ENCODE measurements at places on chromosomes 7 and 10.

DNA sequence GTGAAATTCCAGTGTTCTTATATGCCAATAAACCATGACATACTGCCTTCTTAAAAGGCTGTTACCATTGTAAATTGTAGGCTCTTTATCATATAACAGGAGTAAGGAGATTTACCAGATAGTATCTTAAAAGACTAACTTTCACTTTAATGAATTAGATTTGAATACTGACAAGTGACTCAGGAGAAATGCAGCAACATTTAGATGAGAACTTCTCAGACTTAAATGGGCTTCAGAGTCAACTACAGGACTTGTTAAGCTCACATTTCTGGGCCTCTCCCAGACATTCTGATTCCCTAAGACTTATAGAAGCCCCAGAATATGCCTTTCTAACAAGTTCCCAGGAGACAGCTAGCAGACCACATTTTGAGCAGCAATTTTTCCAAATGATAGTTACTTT lies 466.3 kb downstream of the ARL4A start:
- no peak for DNase-seq

DNA sequence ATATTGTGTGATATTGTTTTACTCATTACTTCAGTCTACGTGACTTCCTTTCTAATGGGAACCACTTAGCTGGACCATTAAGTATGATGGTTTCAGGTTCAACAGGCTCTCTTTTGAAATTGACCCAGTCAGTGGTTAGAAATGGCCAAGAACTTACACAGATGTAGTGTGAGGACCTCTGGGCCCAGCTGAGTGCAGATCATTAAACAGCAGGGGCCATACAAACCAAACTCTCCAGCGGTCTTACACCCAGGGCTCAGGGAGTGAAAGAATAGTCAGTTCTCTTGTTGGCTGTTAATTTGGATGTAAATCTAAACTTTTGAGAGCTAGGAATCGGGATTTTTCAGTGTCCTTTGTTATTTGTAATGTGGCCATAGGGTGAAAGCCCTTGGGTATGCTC lies 107.3 kb downstream of the CELF2 start:
- DNase-seq: no peak

DNA sequence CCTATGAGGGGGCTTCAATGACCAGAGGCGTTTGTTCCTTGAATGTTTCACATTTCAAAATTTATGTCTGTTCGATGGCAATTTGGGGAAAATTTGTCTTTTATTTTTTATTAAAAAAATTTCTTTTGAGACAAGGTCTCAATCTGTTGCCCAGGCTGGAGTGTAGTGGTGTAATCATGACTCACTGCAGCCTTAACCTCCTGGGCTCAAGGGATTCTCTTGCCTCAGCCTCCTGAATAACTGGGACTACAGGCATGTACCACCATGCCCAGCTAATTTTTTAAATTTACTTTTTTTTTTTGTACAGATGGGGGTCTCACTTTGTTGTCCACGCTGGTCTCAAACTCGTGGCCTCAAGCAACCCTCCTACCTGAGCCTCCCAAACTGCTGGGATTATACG lies 39.7 kb downstream of the OTUD1 start:
- DNase-seq: no peak

DNA sequence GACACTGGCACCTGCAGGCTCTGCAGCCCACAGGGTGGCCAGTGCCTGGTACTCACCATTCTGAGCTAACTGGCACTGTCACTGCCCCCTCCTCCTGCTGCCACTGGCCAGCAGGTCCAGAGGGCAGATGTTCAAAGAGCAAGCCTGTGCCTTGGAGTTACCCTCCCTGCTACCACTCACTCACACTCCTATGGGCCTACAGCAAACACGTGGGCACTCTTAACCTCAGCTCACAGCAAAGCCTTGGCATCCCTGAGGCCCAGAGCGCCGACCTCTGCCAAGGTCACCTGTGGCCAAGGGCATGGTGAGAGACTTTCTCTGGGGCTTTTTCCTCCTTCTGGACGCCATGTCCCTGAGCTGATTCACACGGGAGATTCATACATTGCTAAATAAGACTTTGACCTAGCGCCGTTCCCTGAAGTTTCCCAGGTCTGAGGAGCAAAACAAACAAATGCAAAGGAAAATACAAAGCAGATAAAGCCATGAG lies 270.0 kb upstream of the PPP2R2D start:
- no peak for DNase-seq

DNA sequence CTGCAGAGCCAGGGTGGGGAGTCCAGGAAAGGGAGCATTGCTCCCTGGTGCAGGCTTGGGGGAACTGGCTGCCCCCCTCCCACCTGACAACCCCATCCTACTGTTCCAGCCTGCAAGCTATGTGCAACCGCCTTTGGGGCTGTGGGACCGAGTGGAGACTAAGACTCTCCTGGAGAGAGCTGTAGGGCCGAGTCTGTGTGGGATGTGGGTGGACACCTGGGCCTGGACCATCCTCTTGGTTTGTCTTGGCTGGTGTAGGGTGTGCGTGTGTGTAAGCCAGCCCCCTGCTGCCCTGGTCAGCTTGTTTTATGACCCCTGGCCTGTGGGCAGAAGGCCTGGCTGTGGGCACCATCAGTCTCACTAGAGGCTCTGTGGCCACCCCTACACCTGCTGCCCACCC lies 1.6 kb upstream of the RAMP3 start:
- DNase-seq: no peak

DNA sequence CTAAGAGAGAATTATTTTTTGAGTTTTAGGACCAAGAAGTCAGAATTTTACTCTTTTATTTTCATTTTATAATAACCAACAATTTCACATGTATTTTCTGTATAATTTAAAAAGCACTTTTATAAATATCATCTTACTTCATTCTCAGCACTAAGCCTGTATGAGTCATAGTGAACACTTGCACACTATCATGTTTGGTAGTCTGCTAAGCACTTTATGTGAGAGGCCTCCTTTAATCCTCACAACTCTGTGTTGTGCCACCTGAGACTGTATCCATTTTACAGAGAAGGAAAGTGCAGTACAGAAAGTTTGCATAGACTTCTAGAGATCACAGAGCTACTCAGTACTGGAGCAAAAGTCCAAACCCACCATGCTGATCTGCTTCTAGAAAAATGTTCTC lies 939.6 kb downstream of the NRG3 start:
- DNase-seq: no peak

All from GM12891 (cell line).